ENCODE measurements at places on chromosomes 5 and 9.

DNA sequence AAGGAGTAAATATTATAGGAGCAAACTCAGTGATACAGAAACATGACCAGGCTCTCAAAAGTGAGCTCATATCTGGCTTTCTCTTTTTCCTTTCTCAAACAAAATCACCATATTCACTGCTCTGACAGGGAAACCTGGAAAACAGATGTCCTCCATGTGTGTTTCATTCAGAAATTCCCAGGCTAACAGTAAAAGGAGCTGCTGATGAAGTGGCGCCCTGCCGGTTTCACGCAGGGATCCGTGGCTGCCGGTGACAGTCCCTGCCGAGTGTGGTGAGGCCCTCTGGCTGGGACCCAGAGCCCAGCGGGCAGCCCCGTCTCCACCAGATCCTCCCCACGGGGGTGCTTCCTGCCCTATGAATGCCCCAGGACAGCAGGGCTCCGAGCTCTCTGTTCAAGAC is 208.1 kb downstream of the GNA14 start:
- no peak for DNase-seq

DNA sequence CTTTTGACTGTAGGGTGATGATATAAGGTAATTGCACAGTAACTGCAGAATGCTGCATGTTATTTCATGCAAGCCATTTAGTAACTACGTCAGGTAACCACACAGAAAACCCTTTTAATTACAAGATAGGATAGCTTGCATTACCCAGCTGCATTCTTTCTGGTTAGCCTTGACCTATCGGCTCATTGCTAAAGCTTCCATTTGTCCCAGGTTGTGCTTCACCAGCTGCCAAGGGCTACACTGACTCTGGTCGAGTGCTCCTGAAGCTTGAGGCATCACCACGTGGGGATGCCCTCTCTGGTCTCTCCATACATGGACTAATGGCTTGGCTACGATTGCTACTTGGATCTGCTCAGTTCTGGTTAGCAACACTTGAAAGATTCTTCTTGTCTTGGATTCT is 81.1 kb upstream of the SLC12A2 start:
- no peak for DNase-seq

- no peak for DNase-seq
Measured at GRCh38 chr5:73131711-73132425, 11.5 kb downstream of the TMEM171 start.

DNA sequence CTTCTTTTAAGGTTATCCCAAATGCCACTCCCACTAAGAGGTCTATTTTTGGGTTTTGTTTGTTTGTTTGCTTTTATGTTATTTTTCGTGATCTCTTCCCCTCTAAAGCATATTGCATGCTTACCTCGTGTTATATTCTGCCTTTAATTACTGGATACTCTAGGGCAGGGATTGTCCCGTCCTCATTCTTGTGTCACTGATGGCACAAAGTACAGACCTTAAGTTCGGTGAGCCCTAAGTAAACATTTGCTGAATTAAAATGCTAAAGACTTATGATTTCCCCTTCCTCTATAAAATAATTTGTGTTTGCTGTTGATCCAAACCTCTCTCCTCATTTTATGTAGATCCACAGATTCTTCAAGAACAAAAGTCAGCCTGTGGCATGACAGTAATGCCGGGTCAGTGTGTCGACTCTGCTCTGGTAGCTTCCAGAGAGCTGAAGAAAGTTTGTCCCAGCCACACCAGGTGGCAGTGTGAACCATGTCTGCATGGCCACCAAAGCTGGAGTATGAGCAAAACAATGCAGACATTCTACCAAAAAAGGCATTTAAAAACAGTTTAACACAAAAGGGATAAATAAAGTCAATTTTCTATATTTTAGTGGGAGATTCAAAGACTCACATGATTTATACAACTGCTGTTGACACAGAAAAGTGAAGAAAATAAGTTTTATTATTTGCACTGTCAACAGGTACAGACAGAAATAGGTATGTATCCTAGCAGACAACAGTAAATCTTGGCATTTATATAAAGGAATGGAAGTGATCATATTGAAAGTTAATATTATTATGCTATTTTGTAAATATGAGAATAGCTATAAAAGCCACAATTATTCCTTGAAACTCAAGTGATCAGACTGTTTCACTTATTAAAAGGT is 17.9 kb upstream of the POC5 start:
- DNase-seq = peak; percentile 69

DNA sequence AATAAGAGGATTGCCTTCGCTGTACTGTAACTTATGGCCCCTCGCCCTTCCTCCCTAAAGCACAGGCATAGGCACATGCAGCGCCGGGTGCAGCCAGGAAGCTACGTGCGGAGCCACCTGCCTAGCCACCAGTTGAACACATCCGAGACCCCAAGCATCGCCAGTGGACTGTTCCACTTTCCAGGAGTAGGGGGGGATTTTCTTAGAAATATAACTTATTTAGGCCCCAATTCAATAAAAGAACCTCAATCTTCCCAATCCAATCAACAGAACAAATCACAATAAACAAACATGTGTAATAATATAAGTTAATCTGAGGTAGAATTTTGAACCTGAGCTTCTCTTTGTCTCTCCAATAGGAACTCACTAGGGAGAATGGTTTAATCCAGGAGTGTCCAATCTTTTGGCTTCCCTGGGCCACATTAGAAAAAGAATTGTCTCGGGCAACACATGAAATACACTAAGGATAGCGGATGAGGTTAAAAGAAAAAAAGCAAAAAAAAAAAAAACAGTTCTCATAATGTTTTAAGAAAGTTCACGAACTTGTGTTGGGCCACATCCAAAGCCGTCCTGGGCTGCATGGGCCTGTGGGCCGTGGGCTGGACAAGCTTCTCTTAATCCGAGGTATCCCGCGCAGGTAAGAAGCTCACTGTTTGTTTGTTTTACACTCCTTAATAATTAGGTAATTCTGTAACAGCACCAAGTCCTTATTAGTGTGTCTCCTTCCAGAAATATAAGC is 22.0 kb upstream of the NIPBL start:
- no peak for DNase-seq

DNA sequence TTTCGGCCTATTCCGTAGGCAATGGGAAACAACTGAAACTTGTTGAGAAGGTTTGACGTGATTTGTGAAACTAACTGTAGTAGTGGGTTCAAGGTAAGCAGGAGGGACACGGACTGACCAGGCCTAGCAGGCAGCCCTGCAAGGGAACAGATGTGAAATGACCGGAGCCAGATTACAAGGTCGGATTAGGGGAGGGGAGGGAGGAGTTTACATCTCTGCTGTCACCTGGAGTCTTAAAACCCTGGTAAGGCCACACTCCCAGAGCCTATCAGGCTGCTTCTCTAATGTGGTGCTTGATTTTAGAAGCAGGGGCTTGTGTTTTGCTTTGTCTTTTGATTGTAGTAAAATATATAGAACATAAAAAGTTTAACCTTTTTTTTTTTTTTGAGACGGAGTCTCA is 3.5 kb upstream of the SPTAN1 start:
- peak; percentile 92 for DNase-seq

DNA sequence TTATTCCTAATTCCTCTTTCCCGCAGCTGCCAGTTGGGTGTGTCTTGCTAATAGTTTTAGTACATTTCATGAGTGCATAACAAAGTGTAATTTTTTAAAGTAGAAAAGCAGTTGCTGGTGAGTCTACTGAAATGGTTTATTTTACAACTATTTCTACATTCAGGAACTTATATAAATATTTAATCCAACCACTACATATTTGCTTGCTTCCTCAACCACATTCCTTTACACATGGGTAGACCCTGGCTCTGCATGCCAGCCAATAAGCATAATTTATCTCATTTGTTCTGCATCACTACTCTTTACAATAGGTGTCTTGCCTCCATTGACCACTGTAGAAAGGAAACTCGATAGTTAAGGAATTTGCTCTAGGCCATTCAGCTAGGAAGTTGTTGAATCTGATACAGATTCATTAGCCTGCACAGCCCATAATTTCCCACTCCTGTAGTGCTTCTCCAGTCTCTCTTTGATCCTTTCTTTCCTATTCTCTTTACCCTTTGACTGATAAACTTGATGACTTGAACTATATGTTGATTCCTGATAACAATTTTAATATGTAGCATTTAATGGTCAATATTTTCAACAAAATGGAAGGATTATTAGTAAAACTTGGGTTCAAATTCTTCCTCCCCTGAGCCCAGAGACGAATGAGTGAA is 342.5 kb upstream of the ACTBL2 start:
- DNase-seq = no peak

DNA sequence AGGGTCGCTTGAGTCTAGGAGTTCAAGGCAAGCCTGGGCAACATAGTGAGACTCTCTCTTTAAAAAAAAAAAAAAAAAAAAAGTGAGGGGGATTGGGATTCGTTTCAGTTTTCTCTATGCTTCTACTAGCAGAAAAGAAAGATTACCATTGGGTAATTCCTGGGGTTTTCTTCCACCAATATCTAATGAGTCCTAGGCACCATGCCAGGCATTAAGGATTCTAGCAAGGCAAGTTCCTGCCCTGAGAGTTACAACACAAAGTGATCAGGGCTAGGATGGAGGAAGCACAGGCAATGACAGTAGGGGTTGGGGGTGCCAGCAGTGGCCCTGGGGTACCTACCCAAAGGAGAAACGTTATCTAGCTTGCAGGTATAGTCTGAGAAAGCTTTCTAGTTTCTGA is 90.8 kb downstream of the PCDH1 start:
- no peak for DNase-seq

DNA sequence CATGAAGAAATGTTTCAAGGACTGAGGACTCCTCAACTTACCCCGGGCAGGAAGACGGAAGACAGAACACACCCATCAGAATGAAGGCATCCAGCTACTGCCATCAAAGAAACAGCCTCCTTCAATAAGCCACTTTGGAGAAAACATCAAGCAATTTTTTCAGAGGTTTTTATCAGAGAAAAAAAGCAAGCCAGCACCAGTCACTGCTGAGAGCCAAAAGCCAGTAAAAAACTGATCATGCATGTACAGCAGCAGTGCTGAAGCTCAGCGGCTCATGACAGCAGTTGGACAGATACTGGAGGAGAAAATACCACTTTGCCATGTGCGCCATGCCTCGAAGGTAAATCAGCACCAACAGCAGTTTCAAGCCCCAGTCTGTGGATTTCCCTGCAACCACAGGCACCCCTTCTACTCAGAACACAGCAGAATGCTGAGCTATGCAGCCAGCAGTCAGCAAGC is 10.1 kb upstream of the ZNF484 start:
- no peak for DNase-seq

GRCh38 chr5:14421851-14422250 is 159.7 kb upstream of the OTULINL start:
- DNase-seq = no peak

- no peak for DNase-seq
Measured at GRCh38 chr9:87343816-87344430, 153.7 kb upstream of the DAPK1 start.

GRCh38 chr9:130732793-130733221 is 39.2 kb downstream of the EXOSC2 start:
- DNase-seq = no peak

GRCh38 chr9:95533996-95534680 is 17.4 kb upstream of the PTCH1 start:
- DNase-seq = peak; percentile 19

- DNase-seq = peak; percentile 84
Measured at GRCh38 chr5:156479849-156480248, 152.9 kb downstream of the SGCD start.

- DNase-seq = peak; percentile 68
Measured at GRCh38 chr9:109063760-109064159, 50.5 kb upstream of the CTNNAL1 start.

- no peak for DNase-seq
Measured at GRCh38 chr5:39399135-39400036, 25.4 kb downstream of the DAB2 start.

GRCh38 chr5:57298985-57299491 is 125.2 kb downstream of the GPBP1 start:
- peak; percentile 74 for DNase-seq

DNA sequence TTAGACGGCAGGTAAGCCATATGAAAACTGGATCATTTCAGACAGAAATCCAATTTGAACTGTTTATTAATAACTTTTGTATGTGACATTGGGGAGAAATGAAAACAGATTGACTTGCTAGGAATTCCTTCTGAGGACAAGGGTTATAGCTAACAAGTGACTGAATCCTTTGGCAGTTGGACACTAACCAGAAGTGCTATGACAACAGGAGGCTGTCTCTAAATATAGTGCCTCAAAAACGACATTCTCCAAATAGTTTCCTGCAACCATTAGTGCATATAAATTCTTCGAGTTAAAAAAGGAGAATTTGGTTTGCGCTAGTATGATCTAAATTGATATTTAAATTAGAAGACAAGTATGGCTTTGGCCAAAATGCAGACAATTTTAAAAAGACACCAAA is 338.6 kb downstream of the PTPRD start:
- no peak for DNase-seq

GRCh38 chr5:83099445-83099844 is 22.1 kb downstream of the XRCC4 start:
- DNase-seq = peak; percentile 27

DNA sequence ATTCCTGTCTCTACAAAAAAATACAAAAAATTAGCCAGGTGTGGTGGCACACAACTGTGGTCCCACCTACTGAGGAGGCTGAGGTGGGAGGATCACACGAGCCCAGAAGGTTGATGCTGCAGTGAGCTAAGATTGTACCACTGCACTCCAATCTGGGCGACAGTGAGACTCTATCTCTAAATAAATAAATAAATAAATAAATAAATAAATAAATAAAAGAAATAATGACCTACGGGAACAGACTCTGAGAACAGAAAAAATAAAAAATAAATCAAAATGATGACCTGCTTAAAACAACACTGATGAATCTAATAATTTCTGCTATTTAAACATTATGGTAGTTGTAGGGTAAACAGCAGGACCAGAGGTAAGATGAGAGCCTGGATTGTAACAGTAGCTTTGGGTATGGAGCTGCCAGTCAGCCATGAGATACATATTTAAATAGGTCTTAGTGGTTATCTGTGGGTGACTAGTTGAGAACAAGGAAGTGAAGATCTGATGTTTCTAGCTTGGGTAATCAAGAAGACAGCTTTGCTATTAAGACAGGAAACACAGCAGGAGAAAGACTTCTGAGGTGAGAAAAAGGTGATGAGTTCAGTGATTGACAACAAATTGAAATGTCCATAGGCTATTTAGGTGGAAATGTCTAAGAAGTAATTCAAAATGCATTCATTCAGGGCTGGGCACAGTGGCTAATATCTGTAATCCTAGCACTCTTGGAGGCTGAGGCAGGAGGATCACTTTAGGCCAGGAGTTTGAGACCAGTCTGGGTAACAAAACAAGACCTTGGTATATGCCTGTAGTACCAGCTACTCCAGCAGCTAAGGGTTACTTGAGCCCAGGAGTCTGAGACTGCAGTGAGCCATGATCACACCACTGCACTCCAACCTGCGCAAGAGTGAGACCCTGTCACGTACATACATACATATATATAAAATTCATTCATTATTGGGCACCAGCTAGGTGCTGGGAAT is 11.0 kb downstream of the RNF145 start:
- DNase-seq = no peak

GRCh38 chr9:96596601-96597111 is 23.0 kb downstream of the CDC14B start:
- DNase-seq = no peak

DNA sequence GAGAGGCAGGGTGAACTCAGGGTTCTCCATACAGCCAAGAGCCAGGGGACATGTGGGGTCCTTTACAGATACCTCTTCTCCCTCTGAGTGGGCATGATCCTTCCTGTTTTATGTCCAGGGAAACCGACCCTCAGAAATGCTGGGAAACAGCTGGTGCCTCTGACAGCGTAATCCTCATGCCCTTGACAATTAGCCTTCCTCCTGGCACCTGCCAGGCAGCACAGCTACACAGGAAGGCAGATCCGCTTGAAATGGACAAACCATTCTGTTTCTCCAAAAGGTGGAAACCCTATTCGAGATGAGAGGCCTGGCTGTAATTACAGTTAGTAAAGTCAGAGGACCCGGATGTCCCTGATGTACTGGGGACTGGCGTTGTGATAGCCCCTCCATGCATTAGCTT is 7.2 kb downstream of the ERGIC1 start:
- peak; percentile 17 for DNase-seq

- no peak for DNase-seq
Measured at GRCh38 chr9:74775396-74775795, 112.3 kb downstream of the TRPM6 start.

Data from NCI-H82 (cell line).